ENCODE measurements at places on chromosomes 1 and 21.

DNA sequence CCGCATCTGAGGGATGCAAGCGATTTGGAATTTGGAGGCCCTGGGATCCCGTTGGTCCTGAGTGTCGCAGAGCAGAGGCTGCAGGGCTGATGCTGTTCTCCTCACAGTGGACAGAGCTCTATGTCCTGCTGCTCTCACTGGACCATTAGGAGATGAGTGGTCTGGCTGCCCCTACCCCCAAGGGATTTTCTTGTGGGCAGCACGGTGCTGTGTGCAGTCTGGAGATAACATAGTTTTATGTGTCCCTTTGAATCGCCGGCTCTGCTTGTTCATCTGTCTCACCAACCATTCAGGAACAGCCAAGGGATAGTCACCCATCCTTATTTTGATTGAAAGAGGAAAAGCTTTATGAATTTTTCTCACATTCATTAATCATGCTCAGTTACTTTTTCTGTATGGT is 49.9 kb downstream of the CHRM3 start:
- no peak for DNase-seq

GRCh38 chr1:205376739-205377138 is 20.0 kb upstream of the KLHDC8A start:
- peak; percentile 51 for DNase-seq

DNA sequence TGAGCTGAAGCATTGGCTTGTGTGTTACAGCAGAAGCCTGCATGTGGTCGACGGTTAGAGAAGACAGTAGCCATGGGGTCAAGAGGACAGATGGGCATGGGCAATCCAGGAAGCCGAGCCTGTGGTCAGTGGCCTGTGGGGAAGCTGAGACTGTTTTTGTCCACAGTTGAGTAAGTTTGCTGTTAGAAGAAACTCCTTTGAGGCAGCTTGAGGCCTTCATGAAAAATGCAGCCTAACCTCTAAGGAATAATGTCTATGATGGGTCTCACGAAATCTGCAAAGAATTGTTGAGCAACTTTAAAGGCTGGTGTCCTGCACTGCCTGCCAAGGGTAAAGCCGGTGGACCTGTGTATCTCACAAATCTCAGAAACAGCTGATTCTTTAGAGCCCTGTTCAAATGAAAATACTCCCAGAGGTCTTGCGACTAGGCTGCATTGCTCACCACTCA is 322.4 kb downstream of the SETD4 start:
- DNase-seq = no peak

DNA sequence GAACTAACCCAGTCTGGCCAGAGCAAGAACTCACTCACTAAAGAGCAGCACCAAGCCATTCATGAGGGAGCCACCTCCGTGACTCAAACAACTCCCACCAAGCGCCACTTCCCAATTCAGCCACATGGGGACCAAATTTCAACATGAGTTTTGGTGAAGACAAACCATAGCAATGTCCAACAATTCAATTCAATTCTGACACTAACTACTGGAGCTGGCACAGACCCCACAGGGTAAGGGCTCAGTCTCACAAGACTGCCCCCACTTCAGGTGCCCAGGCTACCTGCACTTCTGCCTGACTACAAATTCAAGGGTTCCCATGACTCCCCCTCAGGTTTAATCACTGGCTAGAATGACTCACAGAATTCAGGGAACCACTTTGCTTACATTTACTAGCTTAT is 48.8 kb upstream of the RAP1A start:
- DNase-seq = peak; percentile 8

GRCh38 chr1:232353001-232353400 is 276.9 kb downstream of the SIPA1L2 start:
- no peak for DNase-seq

- no peak for DNase-seq
Observed at GRCh38 chr1:232590744-232591082, 39.2 kb downstream of the SIPA1L2 start.

DNA sequence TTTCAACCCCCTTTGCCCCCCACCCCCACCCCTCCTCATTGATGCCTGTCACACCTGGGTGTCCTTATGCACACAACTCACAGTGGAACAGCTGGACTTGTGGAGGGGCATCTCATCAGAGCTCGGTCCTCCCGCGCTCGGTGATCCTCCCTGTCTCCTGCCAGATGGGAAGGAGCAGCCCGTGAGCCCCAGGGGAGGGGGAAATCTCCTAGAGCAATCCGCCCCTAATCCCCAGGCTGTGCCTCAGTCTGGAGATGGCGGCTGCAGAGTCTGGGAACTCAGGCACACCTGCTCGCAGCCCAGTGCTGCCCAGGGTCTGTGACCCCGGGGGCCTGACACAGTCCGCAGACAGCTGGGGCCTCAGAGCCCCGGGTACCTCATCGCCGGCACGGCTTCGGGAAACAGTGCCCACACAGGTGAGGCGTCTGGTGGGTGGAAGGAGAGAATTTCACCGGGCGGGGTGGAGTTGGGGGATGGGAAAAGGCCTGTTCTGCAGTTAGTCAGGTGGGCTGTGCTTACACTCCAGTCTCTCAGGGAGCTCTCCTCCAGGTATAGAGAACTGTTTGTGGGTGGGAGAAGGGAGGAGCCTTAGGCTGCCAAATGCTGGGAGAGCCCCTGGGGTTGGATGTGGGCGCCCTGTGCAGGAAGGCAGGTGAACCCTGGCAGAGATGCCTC is 29.3 kb downstream of the TMCC2 start:
- DNase-seq = no peak

- peak; percentile 89 for DNase-seq
Observed at GRCh38 chr1:154760469-154760933, 109.6 kb downstream of the KCNN3 start.

DNA sequence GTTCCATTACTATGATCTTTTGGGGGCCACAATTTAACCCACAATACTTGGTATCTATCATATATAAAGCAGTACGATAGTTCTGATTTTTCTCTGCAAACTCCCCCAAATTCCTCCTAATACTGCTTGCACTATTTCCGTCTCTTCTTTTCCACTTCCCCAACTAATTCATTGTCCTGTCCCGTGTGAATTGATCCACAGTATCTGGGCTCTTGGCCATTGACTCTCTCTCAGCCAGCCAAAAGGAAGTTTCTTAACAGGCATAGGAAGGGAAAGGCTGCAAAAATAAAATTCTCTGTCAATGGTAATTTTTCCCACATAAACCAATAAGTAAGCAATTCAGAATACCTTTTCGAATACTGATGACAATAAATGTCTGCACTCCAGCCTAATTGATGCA is 91.7 kb upstream of the DSCAM start:
- no peak for DNase-seq

- DNase-seq = peak; percentile 45
Observed at GRCh38 chr1:108719656-108720435, 7.1 kb downstream of the FNDC7 start.

DNA sequence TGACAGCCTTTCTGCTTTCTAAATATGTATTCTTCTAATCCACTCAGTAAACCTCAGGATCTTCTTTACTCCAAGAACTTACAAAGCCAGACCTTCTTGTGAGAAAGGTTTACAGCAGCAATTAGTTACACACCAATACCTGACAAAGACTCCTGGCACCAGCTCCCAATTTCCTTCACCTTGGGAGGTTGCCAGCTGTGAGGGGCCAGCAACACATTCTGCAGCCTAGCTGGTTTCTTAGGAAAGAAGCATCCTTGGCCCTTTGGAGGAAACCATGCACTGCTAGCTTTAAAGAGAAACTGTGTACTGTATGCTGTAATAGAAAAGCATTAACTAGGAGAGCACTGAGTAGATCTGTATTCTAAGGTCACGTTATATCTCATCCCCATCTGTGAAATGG is 10.8 kb downstream of the FYB2 start:
- no peak for DNase-seq

DNA sequence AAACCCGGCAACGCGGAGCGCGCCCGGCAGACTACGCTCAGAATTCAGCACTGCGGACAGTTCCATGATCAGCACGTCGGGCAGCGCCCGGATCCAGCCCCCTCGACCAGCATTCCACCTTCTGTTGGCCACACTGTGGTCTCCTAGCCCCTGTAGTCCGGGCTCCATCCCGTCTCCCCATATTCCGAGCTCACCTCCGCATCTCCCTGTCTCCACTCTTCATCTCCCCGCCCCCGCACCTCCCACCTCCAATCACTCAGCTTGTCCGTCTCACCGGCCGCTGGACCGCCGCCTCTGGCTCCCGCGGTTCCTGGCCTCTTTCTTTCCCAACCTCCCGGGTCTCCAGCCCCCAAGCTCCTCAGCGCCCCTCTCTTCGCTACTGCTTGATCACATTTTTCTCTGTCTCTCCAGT is 500 bp downstream of the EPHA10 start:
- DNase-seq = peak; percentile 50

- peak; percentile 65 for DNase-seq
Observed at GRCh38 chr1:53811414-53811851, 26.7 kb downstream of the NDC1 start.

DNA sequence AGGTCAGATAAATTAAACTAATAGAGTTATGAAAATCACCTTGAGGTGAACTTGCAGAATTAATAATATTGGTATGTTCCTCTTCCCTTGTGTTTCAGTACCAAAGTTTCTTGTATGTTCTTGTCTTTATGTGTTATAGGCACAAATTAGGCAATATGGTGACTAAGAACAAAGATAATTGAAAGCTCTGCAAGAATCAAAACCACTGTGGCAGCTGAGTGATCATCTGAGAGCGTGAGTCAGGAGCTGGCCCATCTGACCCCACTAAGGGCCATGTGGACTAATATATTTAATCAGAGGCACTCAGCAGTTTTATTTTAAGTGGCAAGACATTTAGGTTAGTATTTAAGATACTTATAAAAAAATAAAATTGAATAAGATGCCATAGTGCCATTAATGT is 12.8 kb upstream of the CASQ2 start:
- no peak for DNase-seq

DNA sequence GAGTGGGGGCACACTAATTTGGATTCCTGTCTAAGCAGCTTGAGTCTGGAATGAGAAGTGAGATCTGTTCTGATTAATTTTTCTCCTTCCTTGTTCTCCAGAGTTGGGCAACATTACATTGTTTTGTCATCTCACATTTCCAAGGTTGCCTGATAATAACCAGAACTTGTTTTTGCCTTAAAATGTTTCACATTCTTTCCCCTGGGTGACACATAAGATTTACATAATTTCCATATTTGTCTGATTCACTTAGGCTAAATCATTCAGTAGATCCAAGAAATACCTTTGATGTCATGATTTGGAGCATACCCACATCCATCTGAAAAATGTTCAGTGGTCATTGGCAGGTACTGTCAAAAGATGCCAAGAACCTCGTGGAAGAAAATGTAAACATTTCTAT is 60.3 kb downstream of the XCL2 start:
- no peak for DNase-seq

Measured in DMS53 (cell line).